ENCODE measurements at places on chromosomes 2 and 18. TPM values are rescaled to one million over a fixed set of nuclear protein-coding genes. Genes with fewer than 3 reads are reported as not detected.

The MREG gene
- total RNA-seq: 0.91 TPM

The ABCG8 gene
- total RNA-seq: not detected

The ERFE gene
- total RNA-seq: 0.39 TPM

The ANKRD44 gene
- total RNA-seq: 44.6 TPM

The GTF2A1L gene
- 22.8 TPM for total RNA-seq

The NYAP2 gene
- total RNA-seq: 0.17 TPM

DNA sequence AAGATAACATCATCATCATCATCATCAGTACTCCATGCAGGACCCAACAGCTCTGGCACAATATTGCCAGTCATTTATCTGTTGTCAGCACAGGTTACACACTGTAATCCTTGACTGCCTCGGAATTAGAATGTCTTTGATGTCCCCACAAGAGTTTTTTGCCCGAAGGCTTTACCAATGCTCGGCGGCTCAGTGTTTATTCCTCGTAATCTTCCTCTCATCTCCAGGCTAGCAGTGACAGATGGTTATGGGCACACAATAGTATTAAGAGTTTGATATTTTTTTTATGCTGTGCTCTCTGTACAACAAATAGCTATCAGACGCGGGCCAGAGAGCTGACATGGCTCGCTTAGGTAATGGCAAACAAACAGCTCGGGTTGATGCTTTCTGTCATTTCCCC lies 515.2 kb downstream of the ZEB2 start:
- H3K4me1 ChIP-seq: no peaks in the 10 kb centered on the region
- H3K27ac ChIP-seq: no peak overlapping the region
- no peaks in the 10 kb centered on the region for H3K27me3 ChIP-seq
- no peaks in the 10 kb centered on the region for H3K36me3 ChIP-seq
- no peak for DNase-seq

GRCh38 chr2:75317316-75317715 lies 118.0 kb upstream of the TACR1 start:
- no peaks in the 10 kb centered on the region for H3K4me1 ChIP-seq
- H3K27me3 ChIP-seq: no peaks in the 10 kb centered on the region
- no peak for DNase-seq

DNA sequence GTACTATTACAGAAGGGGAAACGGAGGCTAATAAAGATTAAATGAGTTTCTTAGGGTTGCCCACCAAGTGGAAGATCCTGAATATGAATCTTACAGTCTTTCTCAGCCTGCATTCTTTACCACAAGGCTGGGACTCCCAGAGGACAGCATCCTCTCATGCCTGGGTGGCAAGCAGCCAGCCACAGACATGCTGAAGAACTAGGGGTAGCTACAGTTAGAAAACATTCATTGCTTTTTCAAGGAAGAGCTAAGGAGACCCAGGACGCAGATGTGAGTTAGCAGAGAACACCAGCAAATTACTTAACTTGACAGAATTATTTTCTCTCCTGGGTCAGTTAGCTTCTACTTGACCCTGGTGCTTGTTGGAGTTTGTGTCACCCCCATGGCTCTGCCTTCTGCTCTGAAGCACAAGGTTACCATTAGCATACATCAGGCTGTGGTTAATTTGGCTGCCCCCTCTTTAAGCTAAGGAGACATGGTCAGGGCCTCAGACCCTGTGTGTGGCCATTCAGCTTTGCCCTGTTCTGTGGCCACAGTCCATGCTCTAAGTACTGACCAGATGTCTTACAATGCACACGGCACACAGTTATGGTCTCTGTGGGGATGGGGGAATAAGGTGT lies 132.3 kb upstream of the TNP1 start:
- no peak for DNase-seq
- no peak overlapping the region for H3K27ac ChIP-seq
- no peaks in the 10 kb centered on the region for H3K27me3 ChIP-seq
- peaks cover 21% of the 10 kb centered on the region for H3K4me1 ChIP-seq
- H3K36me3 ChIP-seq: no peaks in the 10 kb centered on the region
- H3K4me3 ChIP-seq: no peak overlapping the region

GRCh38 chr2:173054466-173054865 lies 21.2 kb upstream of the MAP3K20 start:
- no peaks in the 10 kb centered on the region for H3K27me3 ChIP-seq
- H3K36me3 ChIP-seq: no peaks in the 10 kb centered on the region
- H3K27ac ChIP-seq: no peak overlapping the region
- no peak overlapping the region for H3K4me3 ChIP-seq
- DNase-seq: no peak
- H3K4me1 ChIP-seq: peaks cover 3% of the 10 kb centered on the region

- no peaks in the 10 kb centered on the region for H3K36me3 ChIP-seq
- no peak overlapping the region for H3K4me3 ChIP-seq
- no peak overlapping the region for H3K27ac ChIP-seq
Measured at GRCh38 chr2:72090781-72091482, 56.7 kb downstream of the CYP26B1 start.

All from esophagus muscularis mucosa (tissue), 4 donors.